ENCODE measurements at places on chromosomes 7 and 10.
A peak's percentile ranks its signal among the peaks of the same experiment; 100 is the strongest.

DNA sequence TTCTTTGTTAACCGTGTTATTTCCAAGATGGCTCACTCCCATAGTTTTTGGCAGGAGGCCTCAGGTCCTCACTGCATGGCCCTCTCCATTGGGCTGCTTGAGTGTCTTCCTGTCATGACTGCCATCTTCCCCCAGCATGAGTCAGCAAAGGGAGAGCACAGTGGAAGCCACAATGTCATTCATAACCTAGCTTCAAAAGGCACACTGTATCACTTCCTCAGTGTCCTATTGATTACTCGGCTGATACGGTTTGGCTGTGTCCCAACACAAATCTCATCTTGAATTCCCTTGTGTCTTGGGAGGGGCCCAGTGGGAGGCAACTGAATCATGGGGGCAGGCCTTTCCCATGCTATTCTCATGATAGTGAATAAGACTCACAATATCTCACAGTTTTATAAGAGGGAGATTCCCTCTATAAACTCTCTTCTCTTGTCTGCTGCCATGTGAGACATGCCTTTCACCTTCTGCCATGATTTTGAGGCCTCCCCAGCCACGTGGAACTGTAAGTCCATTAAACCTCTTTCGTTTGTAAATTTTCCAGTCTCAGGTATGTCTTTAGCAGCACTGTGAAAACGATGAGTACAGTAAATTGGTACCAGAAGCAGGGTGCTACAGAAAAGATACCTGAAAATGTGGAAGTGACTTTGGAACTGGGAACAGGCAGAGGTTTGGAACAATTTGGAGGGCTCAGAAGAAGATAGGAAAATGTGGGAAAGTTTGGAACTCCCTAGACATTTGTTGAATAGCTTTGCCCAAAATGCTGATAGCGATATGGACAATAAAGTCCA is 106.5 kb downstream of the PRLHR start:
- no peak for DNase-seq

- no peak for DNase-seq
Measured at GRCh38 chr10:96670786-96671185, 49.5 kb downstream of the PIK3AP1 start.

- DNase-seq: no peak
Measured at GRCh38 chr7:4015996-4016395, 666.1 kb upstream of the FOXK1 start.

GRCh38 chr7:136086712-136087111 is 109.6 kb upstream of the MTPN start:
- DNase-seq: peak; percentile 45

DNA sequence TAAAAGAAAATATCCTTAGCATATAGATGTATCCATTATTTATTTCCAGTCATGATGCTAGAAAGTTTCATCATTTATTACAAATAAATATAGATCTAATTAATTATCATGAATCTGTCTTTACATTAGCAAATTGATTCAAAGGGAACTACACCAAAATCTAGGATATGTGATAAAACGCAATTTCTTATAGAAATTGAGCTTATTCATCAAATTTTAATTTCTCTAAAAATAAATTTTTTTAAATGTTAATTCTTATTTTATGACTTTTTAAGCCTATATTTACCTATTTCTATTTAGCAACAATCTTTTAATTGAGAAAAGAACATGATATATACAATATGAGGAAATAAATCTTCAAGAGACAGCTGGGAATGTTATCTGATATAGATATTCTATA is 34.0 kb upstream of the ING3 start:
- DNase-seq: no peak

- no peak for DNase-seq
Measured at GRCh38 chr7:54878339-54878738, 119.3 kb upstream of the SEC61G start.

- DNase-seq: no peak
Measured at GRCh38 chr10:49230004-49230403, 41.8 kb upstream of the TMEM273 start.

DNA sequence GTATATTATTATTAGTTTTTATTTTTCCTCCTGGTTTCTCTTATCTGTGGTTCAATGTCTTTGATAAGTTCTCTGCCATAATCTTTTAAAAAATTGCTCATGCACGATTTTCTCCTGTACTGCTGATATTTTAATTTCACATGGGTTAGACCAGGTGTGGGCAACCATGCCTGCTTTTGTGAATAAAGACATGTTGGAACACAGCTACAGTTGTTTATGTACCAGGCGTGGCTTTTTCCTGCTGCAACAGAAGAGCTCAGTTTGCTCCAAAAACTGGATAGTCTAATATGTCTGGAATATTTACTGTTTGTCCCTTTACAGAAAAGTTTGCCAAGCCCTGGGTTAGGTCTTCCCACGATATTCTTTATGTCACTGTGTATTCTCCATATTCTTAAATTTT is 105.2 kb downstream of the VWC2 start:
- DNase-seq: no peak

GRCh38 chr7:150877536-150877935 is 25.2 kb downstream of the AOC1 start:
- no peak for DNase-seq

DNA sequence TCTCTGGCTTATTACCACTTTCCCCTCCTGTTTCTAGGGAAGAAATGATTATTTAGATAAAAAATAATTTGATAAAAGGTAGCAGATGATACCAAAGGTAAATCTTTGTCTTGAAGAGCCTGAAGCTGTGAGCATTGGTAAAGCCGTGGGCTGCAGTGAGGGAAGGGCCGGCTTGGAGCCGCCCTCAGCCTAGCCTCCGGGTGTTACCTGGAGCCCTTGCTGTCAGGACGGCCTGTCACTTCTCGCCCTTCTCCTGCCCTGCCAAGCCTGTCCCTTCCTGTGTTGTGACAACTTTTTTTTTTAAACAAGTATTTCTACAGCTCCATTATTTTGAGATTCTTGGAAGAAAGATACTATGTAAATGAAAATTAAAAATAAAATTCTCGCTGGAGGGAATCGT is 7.0 kb downstream of the CUX1 start:
- DNase-seq: no peak

GRCh38 chr10:95459446-95460045 is 101.6 kb downstream of the SORBS1 start:
- DNase-seq: no peak

DNA sequence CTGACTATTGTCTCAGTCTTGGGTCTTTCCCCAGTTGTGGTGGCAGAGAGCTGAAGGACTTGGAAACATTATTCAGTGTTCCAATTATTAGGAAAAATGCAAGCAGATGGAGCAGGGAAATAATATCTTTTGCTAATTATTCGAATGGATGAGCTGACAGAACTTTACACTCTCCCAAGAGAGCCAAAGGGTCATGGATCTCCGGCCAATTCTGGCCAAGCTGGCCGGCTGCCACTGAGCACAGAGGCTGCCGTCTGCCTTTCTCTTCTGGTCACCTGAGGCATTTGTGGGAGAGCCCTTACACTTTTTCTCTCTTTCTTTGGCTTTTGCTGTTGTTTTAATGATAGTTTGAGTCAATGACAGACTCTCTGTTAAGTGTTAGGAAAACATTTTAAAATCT is 22.2 kb upstream of the CNTNAP2 start:
- DNase-seq: no peak

DNA sequence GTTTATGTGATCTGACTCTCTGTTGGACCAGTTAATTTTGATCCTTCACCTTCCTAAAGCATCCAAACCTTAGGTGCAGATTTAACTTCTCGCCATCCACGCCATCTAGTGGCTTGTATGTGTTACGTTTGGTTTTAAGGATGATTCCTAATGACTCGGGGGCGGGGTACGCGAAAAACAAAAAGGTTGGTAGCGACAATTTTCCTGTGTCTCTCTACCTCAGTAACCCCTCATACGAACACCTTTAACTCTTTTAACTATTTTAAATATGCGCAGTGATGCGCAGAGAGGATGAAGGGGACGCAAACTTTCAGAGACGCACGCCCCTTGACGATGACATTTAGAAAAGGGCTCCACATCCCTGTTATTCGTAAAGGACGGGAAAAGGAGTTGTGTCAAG is 714 bp upstream of the KCND2 start:
- DNase-seq: no peak

GRCh38 chr7:45105588-45106188 is 5.8 kb downstream of the TBRG4 start:
- DNase-seq: no peak

DNA sequence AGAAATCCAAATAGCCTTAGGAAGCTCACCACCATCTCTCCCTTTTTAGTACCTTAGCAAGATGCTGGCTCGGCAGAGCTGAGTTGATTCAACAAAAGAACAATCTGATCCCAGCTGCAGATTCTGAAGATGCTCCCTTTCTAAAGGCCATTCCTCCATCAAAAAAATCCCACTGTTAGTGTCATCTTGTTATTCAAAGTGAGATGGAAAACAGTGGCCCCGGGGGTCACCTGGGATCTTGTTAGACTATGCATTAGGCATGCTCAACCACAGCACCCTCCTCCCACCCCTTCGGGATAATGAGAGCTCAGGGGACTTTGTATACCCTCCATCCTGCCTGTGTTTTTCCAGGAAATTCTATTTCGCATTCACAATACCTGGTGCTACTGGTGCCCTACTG is 2.4 kb downstream of the NCAPG2 start:
- no peak for DNase-seq

- no peak for DNase-seq
Measured at GRCh38 chr7:100914208-100914878, 18.7 kb upstream of the ACHE start.

DNA sequence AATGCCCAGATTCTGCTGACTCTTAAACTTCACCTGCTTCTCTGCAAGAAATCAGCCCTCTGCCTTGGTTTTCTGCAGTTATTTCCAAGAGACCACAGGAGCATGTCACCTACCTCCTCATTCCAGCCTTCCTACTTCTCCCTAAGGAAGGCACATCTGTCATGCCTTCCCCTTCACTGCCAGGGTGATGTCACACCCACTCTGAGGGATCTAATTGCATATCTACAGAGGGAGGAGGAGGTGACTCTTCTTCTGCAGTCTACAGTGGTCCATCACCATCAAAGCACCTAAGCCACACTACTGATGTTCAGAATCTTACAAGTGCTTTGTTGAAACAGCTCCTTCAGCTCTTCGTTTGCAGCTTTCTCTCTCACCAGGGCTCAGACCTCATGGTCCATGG is 275.5 kb downstream of the FGFR2 start:
- no peak for DNase-seq

GRCh38 chr7:7510794-7511193 is 24.9 kb downstream of the COL28A1 start:
- DNase-seq: no peak

GRCh38 chr7:19066170-19066569 is 51.3 kb downstream of the TWIST1 start:
- DNase-seq: no peak

DNA sequence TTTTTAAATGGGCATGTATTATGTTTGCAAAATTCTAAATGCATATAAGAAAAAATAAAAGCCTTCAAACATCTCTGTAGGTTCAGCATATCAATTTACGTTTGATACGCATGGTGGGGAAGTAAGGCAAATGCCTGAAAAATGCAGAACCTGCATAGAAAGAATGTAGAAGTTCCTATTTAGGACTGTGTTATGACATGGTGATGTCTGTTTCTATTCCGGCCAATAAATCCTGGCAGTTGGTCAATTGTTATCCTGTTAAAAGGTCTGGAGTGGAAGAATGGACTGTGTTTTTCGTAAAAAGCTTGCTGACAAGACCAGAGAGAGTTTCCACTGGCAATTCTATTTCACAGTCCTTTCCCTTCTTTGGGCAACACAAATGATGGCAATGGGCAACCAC is 49.6 kb upstream of the CAV2 start:
- no peak for DNase-seq

- no peak for DNase-seq
Measured at GRCh38 chr10:86733260-86733671, 23.2 kb upstream of the BMPR1A start.

GRCh38 chr10:9875353-9875752 is 1142.3 kb upstream of the CELF2 start:
- no peak for DNase-seq

DNA sequence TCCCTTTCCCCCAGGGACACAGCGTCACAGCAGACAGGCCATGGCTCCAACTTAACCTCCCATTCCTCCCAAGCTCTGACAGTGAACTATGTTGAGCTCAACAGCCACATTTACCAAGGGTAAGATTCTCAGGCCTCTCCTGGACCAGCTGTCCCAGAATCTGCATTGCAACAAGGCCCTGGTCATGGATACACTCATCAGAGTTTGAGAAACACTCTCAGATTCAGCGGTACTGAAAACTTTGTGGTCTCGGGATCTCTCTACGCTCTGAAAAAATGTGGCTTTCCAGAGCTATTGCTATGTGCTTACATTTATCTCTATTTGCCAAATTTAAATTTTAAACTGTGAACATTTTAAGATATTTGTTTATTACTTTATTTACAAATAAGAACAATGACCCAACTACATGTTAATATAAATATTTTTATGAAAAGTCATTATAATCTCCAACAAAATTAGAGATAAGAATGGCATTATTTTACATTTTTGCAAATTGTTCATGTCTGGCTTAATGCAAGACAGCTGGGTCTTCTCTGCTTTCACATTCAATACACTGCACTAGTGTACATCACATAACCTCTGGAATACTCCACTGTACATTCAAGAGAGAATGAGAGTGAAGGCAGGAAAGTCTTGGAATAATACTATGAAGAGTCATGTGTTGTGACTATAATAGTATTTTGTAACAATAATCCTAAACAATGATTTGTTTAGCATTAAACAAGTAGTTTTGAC is 190.9 kb upstream of the PITRM1 start:
- DNase-seq: no peak

GRCh38 chr10:114397651-114398145 is 6.6 kb downstream of the AFAP1L2 start:
- DNase-seq: no peak

GRCh38 chr7:133822001-133822641 is 305.0 kb upstream of the LRGUK start:
- no peak for DNase-seq

- DNase-seq: no peak
Measured at GRCh38 chr7:33399528-33400213, 270.3 kb downstream of the BBS9 start.

- no peak for DNase-seq
Measured at GRCh38 chr10:103910442-103911012, 7.5 kb downstream of the STN1 start.

DNA sequence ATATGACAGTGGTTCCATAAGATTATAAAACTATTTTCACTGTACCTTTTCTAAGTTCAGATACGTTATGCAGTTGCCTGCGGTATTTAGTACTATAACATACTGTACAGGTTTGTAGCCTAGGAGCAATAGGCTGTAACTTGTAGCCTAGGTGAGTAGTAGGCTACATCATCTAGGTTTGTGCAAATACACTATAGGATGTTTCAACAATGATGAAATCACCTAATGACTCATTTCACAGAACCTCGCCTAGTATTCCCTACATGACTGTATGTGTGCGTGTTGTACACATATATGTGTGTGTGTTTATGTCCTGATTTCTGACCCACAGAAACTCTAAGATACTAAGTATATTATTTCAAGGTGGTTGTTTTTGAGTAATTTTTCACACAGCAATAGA is 139.0 kb downstream of the HERPUD2 start:
- no peak for DNase-seq

- DNase-seq: no peak
Measured at GRCh38 chr10:67141300-67141699, 215.5 kb downstream of the LRRTM3 start.

Data from NCI-H2107 (cell line).